ENCODE measurements at places on chromosomes 2 and 18. TPM values are rescaled to one million over a fixed set of nuclear protein-coding genes. Genes with fewer than 3 reads are reported as not detected.

The POTEI gene
- total RNA-seq, result not detected

GRCh38 chr2:198700319-198700718 lies 757.4 kb downstream of the SATB2 start:
- H3K4me3 ChIP-seq, result no peak overlapping the region
- H3K4me1 ChIP-seq, result no peaks in the 10 kb centered on the region
- H3K27me3 ChIP-seq, result no peaks in the 10 kb centered on the region
- DNase-seq, result no peak
- no peak overlapping the region for H3K27ac ChIP-seq
- no peaks in the 10 kb centered on the region for H3K36me3 ChIP-seq

DNA sequence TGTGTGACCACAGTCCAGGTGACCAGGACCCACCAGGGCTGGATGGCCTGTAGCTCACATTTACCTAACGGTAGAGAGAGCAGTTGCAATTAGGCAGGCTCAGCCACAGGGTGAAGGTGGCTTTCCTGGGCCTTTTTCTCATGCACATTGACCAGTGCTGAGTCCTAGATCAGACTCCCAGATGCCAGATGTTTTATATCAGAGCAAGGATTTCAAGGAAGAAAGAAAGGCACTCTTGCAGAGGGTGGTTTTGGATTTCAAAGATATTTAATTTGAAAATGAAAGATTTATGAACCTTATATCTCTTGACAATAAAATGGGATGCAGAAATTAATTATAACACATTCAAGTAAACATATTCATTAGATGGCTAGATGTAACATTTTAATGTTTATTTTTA lies 694.2 kb upstream of the GYPC start:
- no peaks in the 10 kb centered on the region for H3K27me3 ChIP-seq
- H3K4me3 ChIP-seq, result no peak overlapping the region
- no peaks in the 10 kb centered on the region for H3K36me3 ChIP-seq

DNA sequence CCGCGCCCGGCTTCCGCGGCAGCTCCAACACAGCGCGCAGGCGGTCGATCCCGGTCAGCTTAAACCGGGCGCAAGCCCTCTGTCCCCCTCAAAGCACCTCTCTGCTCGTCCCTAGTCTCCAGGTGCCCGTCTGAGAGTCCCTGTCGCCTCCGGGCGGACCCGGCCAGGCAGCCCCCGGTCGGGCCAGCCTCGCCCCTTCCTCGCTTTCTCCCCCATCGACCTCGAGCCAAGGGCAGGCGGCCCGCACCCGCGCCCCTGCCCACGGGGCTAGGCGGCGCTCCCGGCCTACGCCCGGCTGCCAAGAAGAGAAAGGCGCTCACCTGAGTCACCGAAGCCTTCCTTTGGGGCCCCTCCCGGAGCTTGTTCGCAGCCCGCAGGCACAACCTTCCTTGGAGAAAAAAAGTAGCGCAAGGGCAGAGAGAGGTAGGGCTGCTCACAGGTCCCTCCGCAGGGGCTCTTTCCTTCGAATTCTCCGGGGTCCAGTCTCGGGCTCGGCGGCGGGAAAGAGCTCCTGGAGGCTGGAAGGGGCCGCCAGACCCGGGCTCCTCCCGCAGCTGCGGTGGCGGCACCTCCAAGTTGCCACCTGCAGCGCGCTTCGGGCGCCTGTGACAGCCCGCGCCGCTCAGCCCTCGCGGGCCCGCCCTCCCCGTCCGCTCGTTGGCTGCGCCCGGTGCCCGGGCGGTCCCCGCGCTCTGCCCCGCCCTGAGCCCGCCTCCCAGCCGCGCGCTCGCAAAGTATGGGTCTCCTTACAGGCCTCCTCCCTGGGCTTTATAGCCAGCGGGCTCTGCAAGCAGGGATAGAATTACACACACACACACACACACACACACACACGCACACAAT lies 86.5 kb upstream of the EPB41L3 start:
- H3K27ac ChIP-seq, result peak overlapping the region; percentile 31
- DNase-seq, result peak; percentile 59
- peaks cover 39% of the 10 kb centered on the region for H3K27me3 ChIP-seq
- no peaks in the 10 kb centered on the region for H3K36me3 ChIP-seq
- peak overlapping the region; percentile 61 for H3K4me3 ChIP-seq

The VAMP5 gene
- total RNA-seq, result 26.9 TPM

DNA sequence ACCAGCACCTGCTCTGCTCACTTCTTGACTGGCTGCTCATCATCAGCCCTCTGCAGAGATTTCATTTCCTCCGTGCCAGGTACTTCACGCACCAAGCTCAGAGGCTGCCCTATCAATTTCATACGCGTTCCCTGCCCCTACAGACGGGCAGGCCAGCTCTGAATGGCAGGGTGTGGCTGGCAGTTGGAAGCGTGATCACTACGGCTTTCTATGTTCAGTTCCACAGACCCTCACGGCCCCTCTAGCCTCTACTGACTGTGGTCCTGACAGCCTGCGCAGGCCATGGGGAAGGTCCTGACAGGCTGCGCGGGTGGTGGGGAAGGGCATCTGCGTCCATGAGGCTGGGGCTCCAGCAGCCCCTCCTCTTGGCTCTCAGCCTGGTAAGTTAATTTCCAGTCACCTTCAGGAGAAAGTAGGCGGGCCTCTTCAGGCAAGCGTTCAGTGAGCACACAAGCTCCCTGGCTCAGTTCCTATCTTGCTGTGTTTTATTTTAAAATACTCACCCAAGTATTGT lies 154.8 kb downstream of the ZNF236 start:
- no peaks in the 10 kb centered on the region for H3K36me3 ChIP-seq
- H3K4me3 ChIP-seq, result no peak overlapping the region
- H3K27ac ChIP-seq, result no peak overlapping the region
- no peaks in the 10 kb centered on the region for H3K4me1 ChIP-seq
- no peak for DNase-seq
- no peaks in the 10 kb centered on the region for H3K27me3 ChIP-seq

DNA sequence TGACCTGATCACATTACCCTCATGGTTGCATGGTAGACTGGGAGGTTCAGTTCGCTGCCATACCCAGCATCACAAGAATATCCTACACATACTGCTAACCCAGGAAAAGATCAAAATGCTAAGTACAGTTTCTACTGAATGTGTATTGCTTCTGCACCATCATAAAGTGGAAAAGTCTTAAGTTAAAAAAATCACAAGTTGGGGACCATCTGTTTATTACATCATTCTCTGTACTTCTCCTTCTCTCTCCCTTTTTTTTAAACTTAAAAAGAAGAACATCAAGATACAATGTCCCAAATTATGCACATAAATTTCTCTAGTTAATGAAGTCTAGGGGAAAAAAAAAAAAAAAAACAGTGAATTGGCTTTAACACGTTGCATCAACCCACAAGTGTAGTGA lies 43.3 kb downstream of the NBAS start:
- H3K27ac ChIP-seq, result no peak overlapping the region
- H3K4me3 ChIP-seq, result no peak overlapping the region
- no peaks in the 10 kb centered on the region for H3K4me1 ChIP-seq
- no peaks in the 10 kb centered on the region for H3K27me3 ChIP-seq
- DNase-seq, result no peak

- H3K4me1 ChIP-seq, result peaks cover 18% of the 10 kb centered on the region
- no peak overlapping the region for H3K4me3 ChIP-seq
- no peak overlapping the region for H3K27ac ChIP-seq
- no peak for DNase-seq
Observed at GRCh38 chr2:156326526-156327095, 5.9 kb downstream of the NR4A2 start.

The RND3 gene
- total RNA-seq, result 38.8 TPM

- no peak overlapping the region for H3K27ac ChIP-seq
- H3K36me3 ChIP-seq, result no peaks in the 10 kb centered on the region
Observed at GRCh38 chr2:201992960-201993359, 40.7 kb upstream of the FZD7 start.

The DIPK1C gene
- 0.90 TPM for total RNA-seq

DNA sequence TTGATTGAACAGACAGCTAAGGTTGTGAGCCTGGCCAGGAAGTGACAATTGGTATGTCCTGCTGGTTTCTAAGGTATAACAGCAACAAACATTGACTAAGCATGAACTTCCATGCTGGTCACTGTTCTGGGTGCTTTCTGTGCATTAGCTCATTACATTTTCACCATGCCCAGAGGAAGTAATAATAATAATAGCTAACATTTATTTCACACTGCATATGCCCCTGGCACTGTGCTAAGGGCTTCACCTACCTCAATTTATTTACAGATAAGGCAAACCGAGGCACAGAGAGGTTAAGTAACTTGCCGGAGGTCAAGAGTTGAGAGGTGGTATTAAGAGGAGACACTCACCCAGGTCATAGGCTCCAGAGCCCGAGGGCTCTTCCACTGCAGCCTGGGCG lies 113.6 kb downstream of the PDCL3 start:
- H3K27ac ChIP-seq, result no peak overlapping the region
- no peak overlapping the region for H3K4me3 ChIP-seq
- no peaks in the 10 kb centered on the region for H3K36me3 ChIP-seq
- DNase-seq, result no peak

The SERPINB3 gene
- not detected for total RNA-seq

All from heart right ventricle (tissue), 16 donors.